ENCODE measurements at places on chromosomes 3 and 15.

GRCh38 chr15:89971592-89971997, 29.5 kb upstream of the ZNF710 start:
- no peaks in the 10 kb centered on the region for H3K27me3 ChIP-seq
- peak; percentile 67 for DNase-seq
- no peak overlapping the region for H3K4me3 ChIP-seq
- no peak overlapping the region for H3K27ac ChIP-seq

- H3K27me3 ChIP-seq, result no peaks in the 10 kb centered on the region
- no peak overlapping the region for H3K4me3 ChIP-seq
- peak; percentile 44 for DNase-seq
- no peak overlapping the region for H3K27ac ChIP-seq
These were observed 18.8 kb upstream of the THRB start for GRCh38 chr3:24513463-24513862.

DNA sequence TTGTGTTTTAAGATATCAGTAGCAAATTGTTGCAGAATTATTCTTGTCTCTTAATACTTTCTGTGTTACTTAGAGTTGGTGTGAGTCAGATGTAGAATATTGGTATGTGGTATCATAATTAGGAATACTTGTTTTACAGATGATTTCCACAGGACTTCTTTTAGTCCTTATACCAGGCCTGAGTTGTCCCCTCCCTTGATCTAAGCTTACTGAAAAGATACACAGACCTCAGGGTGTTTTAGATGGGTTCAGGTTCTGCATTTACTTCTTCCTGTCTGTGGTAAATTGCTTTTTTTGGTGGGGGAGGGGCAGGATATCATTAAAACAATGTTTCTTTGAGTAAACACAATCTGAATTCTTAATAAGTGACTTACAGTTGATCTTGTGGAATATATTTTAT, 14.2 kb downstream of the DZIP3 start:
- no peaks in the 10 kb centered on the region for H3K27me3 ChIP-seq
- DNase-seq, result no peak
- no peaks in the 10 kb centered on the region for H3K36me3 ChIP-seq
- H3K27ac ChIP-seq, result no peak overlapping the region
- H3K4me3 ChIP-seq, result no peak overlapping the region

DNA sequence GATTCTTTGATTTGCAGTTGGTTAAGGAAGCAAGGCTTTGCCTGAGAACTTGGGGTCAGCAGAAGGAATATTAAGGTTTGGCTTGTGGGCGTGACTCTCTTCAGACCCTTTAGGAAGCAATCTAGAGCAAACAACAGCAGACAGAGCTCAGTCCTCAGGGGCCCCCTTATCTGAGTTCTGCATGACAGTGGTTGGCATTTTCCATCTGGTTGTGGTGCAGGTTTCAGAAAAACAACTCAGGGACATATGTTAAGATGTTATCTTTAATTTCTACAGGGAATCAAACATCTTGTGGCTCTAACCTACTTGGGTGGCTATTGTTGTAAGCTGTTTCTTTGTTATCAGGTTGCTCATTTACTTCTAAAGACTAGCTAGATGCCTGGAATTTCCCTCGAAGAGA, 141.4 kb downstream of the VPS8 start:
- peaks cover 3% of the 10 kb centered on the region for H3K36me3 ChIP-seq
- no peak overlapping the region for H3K27ac ChIP-seq
- peak; percentile 15 for DNase-seq
- no peaks in the 10 kb centered on the region for H3K4me1 ChIP-seq
- no peak overlapping the region for H3K4me3 ChIP-seq

DNA sequence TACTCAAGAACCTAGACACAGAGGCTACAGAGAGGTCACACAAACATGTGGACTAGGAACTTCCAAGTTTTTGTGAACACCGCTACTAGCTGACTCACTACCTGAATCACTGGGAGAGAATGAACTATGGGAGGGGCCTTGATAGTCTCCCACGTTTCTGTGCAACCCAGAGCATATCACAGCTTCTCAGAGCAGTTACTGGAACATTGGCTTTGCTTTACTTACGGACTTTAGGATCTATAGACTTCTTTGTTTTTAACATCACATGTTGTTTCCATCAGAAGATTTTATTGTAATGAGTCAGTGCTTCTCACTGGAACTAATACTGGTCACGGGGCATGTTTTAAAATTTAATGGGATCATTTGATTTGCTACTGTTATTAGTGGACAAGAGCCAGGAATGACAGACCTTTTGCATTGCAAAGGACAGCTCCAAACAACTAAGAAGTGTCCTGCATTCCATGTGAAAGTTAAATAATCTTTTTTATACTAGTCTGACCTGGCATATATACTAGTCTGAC, 35.6 kb downstream of the RTP4 start:
- no peaks in the 10 kb centered on the region for H3K27me3 ChIP-seq
- no peaks in the 10 kb centered on the region for H3K4me1 ChIP-seq
- no peaks in the 10 kb centered on the region for H3K36me3 ChIP-seq
- H3K27ac ChIP-seq, result no peak overlapping the region

GRCh38 chr3:160653512-160653911, 23.4 kb upstream of the ARL14 start:
- no peak overlapping the region for H3K27ac ChIP-seq
- H3K36me3 ChIP-seq, result no peaks in the 10 kb centered on the region
- H3K27me3 ChIP-seq, result peaks cover 2% of the 10 kb centered on the region
- H3K4me1 ChIP-seq, result no peaks in the 10 kb centered on the region
- no peak for DNase-seq

- H3K27ac ChIP-seq, result no peak overlapping the region
- H3K4me3 ChIP-seq, result no peak overlapping the region
- DNase-seq, result peak; percentile 89
- H3K4me1 ChIP-seq, result peaks cover 13% of the 10 kb centered on the region
These were observed 47.6 kb upstream of the POMGNT2 start for GRCh38 chr3:43153216-43154083.

DNA sequence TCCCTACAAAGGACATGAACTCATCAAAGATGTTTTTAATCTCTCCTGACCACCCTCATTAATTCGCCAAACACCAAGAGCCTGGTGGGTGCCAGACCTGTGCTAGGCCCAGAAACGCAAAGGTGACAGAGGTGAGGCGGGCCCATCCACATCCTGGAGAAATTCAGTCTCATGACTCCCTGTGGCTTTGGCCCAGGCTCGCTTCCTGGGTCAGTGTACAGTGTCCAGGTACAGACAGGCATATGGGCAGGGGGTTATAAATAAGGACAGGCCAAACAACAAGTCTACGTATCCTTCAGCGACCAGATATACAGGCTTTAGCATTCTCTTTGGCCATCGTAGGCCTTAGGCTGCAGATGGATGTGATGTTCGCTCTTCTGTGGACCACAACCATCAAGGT, 945 bp upstream of the PLA2G4F start:
- H3K4me3 ChIP-seq, result no peak overlapping the region

DNA sequence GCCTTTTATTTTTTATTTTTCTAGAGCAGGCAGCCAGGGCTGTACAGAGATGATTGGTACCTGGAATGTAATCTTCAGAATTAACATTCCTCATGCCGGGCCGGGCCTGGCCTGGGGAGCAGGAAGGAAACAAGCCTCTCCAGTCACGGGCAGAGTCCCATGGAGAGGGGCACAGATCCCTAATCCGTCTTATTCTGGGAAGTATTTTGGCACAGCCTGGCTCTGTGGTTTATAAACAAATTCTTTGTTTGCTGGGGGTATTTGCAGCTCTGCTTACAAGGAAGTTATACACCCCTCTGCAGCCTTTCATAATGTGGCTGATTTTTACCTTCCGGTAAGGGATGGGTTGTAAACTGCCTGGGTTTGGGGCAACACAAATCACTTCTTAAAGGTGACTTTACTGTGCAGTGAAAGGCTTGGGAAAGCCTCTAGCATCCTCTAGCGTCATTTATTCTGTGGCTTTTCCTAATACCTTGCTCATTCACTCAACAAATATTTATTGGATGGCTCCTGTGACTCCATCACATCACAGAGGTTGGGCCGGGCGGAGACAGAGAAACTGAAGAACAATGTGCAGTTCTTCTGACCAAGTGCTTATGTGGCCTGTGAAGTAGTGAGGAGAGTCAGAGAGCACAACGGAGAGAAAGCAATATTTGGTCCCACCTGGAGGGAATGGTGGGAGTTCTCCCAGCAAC, 2.7 kb downstream of the SLC6A20 start:
- no peaks in the 10 kb centered on the region for H3K36me3 ChIP-seq
- no peaks in the 10 kb centered on the region for H3K4me1 ChIP-seq
- DNase-seq, result no peak
- no peak overlapping the region for H3K4me3 ChIP-seq
- no peak overlapping the region for H3K27ac ChIP-seq

- no peak overlapping the region for H3K27ac ChIP-seq
- H3K4me3 ChIP-seq, result no peak overlapping the region
- H3K27me3 ChIP-seq, result no peaks in the 10 kb centered on the region
- H3K4me1 ChIP-seq, result peaks cover 7% of the 10 kb centered on the region
These were observed 115.9 kb downstream of the ASB7 start for GRCh38 chr15:100718075-100718980.

GRCh38 chr3:13110678-13111116, 37.5 kb upstream of the IQSEC1 start:
- H3K4me1 ChIP-seq, result no peaks in the 10 kb centered on the region
- no peaks in the 10 kb centered on the region for H3K36me3 ChIP-seq
- peak; percentile 1 for DNase-seq
- no peaks in the 10 kb centered on the region for H3K27me3 ChIP-seq

DNA sequence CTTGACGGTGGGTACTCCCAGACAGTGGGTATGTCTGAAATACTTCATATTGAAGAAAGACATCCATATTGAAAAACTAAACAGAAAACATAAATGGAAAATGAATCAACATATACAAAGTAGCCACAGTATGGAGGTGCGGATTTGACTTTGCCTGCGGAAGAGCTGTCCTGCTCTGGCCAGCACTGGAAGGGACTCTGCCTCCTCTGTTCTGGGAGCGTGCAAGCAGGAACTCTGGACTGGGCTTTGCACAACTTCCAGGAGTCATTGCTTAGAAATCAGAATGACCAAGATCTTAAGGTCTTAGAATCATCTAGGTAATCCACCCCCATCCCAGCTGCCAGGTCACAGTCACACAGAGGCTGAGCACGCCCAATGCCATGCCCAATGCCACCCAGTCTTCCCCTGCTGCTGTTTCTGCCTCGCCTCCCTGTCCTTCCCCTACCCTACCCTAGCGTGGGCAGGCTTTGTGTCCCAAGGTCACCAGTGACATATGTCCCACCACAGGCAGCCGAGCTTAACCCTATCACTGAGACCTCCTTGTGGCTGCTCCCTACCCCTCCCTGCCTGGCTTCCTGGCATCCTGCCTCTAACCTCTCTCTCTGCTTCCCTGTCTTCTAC, 36.3 kb downstream of the CDC25A start:
- no peak overlapping the region for H3K4me3 ChIP-seq
- no peak for DNase-seq
- H3K36me3 ChIP-seq, result no peaks in the 10 kb centered on the region
- peak overlapping the region; percentile 6 for H3K27ac ChIP-seq
- no peaks in the 10 kb centered on the region for H3K4me1 ChIP-seq

Data from lung (tissue), 17 donors.